ENCODE measurements at places on chromosomes 16 and 17.

DNA sequence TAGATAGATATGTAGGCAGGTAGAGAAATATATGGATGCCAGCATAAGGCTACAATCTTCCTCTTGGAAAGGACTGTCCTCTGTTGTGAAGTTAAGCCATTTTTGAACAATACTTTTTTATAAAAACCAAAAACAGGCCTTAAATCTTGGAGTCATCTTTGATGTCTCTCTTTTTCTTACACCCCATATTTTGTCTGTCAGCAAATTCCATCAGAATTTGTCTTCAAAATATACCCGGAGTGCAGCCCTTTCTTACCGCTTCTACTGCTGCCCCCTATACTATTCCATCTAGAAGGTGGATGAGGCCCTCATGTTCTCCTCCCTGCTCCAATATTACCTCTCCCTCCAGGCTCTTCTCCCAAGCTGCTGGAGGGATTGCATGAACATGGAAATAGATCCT lies 326.5 kb downstream of the HAPSTR1 start:
- no peak for DNase-seq

GRCh38 chr17:855569-855968 lies 73.4 kb downstream of the MRM3 start:
- no peak for DNase-seq

GRCh38 chr17:63639125-63639524 lies 16.9 kb downstream of the MAP3K3 start:
- DNase-seq = no peak

DNA sequence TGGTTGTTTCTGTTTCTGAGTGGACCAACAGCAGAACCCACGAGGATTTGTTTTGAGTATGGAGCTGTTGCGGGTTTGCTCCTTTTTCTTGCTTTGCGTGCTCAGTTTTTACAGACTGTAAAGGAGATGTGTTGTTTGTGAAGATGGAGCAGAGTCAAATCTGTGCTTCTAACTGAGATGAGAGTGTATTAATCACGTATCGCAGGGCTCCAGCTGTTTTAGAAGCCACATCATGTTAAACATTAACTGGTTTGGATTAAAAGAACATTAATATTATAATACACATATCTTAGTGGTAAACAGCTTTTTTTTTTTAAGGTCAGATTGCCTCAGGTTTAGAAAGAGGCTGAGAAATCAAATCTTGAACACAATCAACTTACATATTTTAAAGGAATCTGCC lies 69.4 kb downstream of the YPEL2 start:
- no peak for DNase-seq

DNA sequence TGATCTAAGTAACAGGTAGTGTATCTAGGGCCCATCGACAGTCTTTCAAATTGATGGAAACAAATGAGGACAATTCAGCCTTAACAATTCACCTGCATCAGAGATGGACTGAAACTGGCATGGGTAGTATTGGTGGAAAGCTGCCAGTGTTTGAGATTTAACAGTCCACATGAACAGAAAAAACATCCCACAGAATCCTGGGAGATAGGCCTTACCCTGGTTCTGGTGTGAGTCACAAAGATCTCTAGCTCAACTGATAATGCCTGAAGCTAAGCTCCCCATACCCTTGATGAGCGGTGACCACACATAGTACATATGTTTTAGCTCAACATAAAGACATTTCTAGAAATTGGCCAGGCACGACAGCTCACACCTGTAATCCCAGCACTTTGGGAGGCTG lies 21.9 kb downstream of the CRK start:
- no peak for DNase-seq

DNA sequence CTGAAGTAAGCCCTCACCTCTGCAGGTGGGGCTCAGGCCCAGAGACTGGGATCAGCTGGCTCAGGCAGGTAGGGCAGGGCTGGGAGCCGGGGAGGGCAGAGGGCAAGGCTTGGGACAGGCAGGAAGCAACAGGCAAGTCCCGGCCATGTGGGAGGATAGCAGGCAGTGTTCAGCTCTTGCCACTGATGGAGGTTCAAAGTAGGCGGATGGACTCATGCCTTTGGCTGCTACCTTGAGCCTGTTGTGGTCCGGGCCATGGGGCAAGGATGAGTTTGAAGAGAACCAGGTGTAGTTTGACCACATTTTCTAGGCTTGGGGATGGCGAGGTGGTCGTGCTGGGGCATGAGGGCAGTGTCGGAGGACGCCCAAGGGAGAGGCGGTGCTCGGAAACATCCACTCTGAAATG lies 2.7 kb downstream of the PRCD start:
- no peak for DNase-seq
